ENCODE measurements at places on chromosomes 4 and X. TPM values are rescaled to one million over a fixed set of nuclear protein-coding genes. Genes with fewer than 3 reads are reported as not detected.

DNA sequence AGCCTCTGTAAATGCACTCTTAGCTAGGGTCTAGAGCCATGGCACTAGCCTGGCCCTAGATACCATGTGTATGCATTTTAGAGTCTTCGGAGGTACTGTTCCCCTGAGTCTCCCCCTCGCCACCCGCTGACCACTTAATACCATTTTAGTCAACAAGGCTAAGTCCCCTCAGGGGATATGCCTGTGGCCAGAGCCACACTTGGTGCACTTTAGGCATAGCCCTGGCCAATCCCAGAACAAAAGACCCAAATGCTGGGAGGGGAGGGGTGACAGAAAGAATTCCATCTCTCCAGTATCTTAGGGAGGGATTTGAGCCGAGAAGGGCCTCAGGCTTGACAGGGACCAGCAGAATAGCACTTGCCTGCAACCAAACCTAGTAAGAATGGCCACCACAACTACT is 28.6 kb upstream of the BCORL1 start:
- no peak for DNase-seq

PAGE1 gene
- total RNA-seq: not detected

EDNRA gene
- not detected for total RNA-seq

ART3 gene
- total RNA-seq: not detected

Measured in CD4-positive, CD25-positive, alpha-beta regulatory T cell (primary cell).